ENCODE measurements at places on chromosomes 5 and 9.

DNA sequence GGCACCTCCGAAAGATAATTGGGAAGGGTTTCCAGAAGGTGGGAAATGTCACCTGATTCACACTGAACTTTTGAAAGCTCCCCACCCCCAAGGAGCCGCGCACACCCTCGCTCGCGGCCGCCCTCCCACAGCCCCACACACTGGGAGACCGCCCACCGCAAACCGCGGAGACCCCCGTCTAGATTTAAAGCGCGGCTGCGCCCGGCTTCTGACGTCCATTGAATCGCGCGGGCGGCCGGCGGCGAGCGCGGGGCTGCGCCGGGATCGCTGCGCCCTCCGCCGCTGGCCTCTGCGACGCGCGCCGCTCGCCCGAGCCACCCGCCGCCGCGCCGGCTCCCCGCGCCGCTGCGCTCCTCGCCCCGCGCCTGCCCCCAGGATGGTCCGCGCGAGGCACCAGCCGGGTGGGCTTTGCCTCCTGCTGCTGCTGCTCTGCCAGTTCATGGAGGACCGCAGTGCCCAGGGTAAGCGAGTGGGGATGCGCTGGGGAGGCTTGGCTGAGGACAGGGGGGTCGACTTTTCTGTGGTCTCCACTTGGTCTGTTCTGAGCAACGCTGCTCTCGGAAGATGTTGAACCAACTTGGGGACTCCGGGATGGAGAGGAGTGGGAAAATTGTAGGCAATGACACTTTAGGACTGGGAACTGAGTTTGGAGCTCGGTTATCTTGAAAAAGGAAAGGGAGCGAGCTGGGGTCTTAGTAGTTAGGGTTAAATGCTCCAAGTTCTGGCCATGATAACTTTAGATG lies at the start of gene FST:
FST (plus strand) TSS at position 214 of the 743 bp plus-strand sequence; CDS start at position 377, 163 bp downstream.
- no peak for DNase-seq

- no peak for DNase-seq
Measured at GRCh38 chr9:78605041-78606000, 308.4 kb downstream of the PSAT1 start.

GRCh38 chr9:126421567-126422428 lies 95.2 kb downstream of the MVB12B start:
- DNase-seq = no peak

DNA sequence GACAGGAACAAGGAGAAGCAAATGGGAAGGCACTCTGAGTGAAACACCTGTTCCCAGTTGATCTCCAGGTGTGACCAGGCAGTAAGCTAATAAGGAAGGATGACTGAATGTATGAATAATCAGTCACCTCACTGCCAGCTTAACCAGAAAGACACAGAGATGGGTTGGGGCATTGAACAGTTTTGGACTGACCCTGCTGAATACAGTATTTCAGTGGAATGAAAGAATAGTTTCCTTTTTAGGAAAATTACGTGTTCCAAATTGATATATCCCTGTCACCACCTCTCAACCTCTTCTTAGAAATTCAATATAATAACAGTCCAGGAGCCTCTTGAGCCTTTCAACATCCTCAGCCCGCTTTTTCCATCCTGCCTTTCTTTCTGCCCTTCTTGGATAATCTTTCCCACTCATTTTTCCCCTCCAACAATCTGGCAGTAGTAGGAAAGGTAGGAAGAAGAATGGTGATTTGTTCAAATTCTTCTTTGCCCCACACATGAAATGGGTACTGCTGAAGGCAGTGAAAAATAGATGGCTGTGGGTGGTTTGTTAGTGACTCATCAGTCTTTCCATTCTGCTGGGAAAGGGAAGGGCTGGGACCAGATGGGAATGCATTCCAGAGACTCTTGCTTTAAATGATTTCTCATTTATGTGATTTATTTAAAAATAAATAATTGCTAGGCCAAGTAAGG lies 117.9 kb downstream of the ZSWIM6 start:
- no peak for DNase-seq

DNA sequence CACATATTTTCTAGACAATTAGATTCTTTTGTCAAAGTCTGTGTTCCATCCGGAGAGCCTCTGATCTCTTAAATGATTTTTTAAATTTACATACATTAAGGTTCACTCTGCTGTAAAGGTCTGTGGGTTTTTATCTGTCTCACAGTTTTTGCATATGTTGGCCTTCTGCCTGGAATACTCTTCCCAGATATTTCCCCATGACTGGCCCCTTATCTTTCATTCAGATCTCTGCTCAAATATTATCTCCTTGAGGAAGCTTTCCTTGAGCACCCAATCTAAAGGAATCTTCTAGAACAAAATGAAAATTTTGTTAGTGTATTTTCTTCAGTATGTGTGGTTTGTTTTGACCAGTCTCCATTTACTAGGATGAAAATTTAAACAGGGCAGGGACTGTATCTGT lies 26.3 kb downstream of the FAF2 start:
- no peak for DNase-seq

DNA sequence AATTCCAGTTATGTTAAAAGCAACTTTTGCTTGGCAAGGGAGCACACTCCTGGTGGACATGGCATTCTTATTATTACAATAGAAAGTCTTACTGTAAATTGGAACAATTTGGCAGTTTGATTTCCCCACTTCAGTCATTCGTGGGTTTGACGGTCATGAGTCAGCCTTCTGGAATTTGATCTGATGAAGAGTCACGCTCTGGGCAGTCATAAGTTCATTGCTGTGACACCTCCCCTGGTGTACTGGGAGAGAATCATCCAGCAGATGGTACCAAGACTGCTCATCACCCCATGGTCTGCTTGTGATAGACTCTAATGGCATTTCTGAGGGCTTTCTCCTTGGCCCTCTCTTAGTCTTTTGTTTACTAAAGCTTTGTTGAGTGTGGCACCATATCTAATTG lies 53.8 kb downstream of the GLRA1 start:
- no peak for DNase-seq

GRCh38 chr5:33888587-33888986 lies 3.2 kb downstream of the ADAMTS12 start:
- no peak for DNase-seq

DNA sequence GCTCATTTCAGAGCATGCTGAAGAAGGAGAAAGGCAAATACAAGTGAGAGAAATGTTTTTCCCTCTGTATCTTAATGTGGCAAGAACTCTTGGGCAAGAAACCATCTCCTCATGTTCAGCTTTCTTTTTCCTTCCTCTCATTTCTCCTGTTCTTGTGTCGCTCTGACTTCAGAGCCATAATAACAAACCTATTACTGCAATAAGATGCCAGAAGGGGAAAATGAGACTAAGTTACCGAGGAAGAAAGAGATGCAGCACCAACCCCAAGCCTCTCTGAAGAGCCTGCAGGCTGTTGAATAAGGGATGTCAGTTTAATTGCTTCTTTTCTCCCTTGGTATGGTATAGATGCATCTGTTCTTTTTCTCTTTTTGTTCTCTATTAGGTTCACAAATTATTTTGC lies 170.1 kb upstream of the GLRA1 start:
- no peak for DNase-seq

- DNase-seq = no peak
Measured at GRCh38 chr9:127525401-127526188, 74.3 kb downstream of the LRSAM1 start.

DNA sequence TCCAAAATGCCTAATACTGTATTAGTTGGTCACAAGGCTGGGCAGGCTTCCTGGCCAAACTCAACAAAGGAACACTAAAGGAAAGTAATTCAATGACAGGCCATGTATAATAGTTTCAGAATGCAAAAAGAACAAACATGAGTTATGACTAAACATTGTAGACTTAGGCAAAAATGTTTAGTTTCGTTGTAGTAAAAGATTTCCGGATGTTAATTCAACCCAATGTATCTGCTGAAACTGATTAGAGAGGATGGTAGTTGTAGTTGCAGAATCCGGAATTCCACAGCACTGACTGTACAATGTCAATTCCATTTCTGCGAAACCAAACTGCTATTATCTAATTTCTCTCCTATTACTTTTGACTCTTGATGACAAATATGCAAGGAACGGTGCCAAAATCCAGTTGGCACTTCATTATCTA lies 117.9 kb upstream of the FST start:
- DNase-seq = no peak

DNA sequence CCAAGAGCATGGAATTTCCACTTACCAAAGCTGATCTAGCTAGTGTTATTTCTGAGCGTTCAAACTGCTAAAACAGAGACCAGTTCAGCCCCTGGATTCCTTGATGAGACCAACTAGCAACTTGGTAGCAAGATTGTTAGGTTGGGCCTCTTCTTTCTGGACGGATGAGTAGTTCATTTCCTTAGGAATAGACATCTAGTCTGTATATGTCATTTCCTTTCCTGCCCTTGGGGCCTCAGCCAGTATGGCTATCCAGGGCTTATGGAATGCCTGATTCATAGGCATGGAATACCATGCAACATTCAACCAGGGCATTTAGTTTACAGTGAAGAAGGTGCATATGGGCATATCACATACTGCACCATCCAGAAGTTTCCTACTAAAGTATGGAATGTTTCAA lies 14.5 kb upstream of the LPAR1 start:
- no peak for DNase-seq

DNA sequence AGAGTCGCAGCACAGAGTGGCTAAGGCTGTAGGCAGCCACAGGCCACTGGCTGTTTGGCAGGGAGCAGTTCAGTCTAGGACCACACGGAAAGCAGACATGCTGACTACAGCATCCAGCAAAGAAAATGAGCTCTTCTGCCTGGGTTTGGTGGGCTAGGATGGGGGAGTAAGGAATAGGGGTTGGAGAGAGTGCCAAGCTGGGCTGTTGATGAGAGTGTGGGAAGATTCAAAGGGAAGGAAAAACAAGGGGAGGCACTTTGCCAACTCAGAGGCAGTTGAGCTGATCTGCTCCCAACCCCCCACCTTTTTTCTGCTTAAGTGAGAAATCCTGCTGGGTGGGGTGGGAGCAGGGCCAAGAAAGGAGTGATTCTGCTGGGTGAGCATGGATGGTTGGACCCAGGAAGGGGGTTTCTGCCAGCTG lies 35.9 kb downstream of the SVEP1 start:
- no peak for DNase-seq

GRCh38 chr5:73321757-73322436 lies 126.7 kb downstream of the FOXD1 start:
- no peak for DNase-seq

- no peak for DNase-seq
Measured at GRCh38 chr5:142364251-142365145, 39.7 kb upstream of the SPRY4 start.

- no peak for DNase-seq
Measured at GRCh38 chr5:138138949-138139780, at the start of gene NME5. TSS of gene NME5 (minus strand) at chr5:138139428. CDS start at chr5:138138780, 648 bp downstream.

- no peak for DNase-seq
Measured at GRCh38 chr9:114090798-114091197, 8.3 kb downstream of the KIF12 start.

DNA sequence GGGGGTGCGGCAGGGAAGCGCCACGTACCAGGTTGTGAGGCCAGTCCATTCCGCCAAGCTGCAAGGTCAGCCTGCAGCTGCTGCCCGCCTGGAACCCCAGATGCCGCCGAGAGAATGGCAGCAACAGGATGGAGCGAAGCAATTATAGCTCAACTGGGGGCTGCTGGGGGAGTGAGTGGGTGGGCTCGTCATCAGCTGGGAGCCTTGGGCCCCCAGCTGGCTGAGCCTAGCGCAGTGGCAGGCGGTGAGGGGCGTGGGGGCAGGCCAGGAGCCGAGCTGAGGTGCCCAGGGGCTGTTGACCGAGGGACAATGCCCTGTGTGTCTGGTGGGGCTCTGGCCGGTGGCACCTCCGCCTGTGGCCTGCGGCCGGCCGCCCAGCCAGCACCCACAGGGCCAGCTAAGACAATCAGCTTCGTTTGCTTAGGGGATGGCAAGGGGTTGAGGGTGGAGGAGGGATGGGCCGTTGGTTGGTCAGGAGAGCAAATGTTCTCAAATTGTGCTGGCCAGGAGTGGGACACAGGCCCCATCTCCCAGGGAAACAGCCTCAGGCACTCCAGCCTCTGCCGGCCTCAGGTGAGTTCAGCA lies at the start of gene IL17B:
IL17B (minus strand) TSS at position 116 of the 585 bp plus-strand sequence; CDS start at position 49, 67 bp downstream.
- no peak for DNase-seq

DNA sequence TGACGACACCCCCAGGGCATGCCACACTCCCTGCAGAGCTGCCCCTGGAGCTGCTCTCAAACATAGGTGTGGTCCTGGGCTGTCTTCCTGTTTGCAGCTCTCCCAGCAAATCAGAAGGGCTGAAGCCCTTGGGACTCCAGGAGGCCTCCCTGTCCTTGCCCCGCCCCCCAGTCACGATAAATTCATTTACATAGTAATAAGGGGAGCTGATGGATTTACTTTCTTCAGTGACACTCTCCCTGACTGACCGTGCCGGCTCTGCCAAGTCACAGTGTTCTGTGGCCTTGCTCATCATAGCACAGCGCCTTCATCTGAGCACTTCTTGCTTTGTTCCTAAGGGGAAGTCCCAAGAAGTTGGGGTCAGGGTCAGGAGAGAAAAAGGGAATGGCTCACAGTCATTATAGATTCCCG lies 121.4 kb downstream of the ENC1 start:
- DNase-seq = no peak

DNA sequence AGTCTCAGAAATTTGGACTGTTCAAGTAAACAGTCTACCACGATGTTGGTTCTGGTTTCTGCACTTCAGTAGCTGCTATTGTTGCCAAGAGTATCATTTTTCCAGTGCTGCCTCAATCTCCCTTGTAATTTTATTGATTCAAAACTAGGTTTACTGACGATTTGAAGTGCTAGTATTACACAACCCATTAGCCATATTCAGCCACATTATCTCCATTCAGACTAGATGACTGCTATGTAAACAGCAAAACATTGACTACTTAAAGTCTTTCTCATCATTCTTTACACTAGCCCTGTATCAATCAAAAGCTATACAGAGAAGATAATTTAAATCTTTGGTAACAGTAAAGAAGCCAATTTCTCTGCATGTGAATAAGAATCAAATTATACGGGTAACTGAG lies 102.0 kb upstream of the TSLP start:
- no peak for DNase-seq

GRCh38 chr5:33769196-33769595 lies 122.6 kb downstream of the ADAMTS12 start:
- DNase-seq = no peak

GRCh38 chr5:53928641-53929040 lies 368.2 kb downstream of the NDUFS4 start:
- DNase-seq = no peak

DNA sequence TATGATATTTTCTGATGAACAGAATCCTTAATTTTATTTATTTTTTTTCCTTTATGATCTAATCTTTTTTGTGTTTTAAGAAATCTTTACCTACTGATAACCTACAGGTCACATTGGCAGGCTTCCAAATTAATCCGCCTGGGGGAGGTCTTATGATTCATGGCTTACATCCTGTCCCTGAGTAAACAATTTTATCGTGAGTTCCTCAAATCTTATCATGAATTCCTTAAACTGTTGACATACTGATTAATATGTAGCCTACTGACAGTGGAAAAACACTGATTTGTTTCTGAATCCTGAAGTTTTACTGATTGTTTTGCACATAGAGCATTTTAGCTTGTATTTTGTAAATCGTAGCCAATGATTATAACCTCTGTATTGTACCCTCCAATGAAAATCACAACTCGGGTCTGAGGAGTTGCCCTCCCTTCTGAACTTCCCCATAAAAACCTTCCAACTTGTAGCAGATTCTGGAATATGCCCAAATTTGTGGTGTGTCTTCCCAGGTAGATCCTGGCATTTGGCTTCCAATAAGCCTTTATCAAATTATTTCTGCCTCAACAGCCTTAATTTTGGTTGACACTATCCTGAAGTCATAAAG lies 105.6 kb downstream of the VCAN start:
- no peak for DNase-seq

- DNase-seq = no peak
Measured at GRCh38 chr5:153555420-153556114, 65.1 kb downstream of the GRIA1 start.
